Foreskin fibroblast (primary cell): ENCODE measurements at places on chromosomes 6 and 20.

DNA sequence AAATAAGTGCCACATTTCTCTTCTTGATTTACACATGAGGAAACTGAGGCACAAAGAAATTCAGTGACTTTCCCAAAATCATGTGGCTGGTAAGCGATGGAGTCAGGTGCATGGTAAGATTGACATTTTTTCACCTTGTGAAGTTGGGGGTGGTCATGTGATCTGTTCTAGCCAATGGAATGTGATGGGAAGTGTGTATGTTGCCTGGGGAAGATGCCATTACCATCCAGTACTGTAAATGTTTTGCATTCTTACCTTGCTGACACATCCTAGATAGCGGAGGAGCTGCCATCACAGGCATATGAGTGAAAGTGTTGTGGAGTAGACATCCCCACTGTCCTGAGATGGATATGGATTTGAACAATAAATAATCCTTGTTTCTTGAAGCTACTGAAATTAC lies 499.6 kb upstream of the SULF2 start:
- peak; percentile 8 for DNase-seq

DNA sequence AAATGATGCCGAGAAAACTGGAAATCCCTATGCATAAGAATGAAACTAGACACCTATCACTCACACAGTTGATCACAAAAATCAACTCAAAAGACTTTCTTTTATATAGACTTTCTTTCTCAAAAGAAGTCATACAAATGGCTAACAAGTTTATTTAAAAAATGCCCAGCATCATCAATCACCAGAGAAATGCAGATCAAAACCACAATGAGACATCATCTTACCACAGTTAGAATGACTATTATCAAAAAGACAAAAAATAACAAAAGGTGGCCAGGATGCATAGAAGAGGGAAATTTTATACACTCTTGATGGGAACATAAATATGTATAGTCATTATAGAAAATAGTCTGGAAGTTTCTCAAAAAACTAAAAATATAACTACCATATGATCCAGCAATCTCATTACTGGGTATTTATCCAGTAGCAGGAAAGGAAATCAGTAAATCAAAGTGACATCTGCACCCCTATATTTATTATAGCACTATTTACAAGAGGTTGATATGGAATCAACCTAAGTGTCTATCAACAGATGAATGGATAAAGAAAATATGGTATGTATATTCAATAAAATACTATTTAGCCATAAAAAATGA lies 3.4 kb upstream of the RNF217 start:
- no peak for DNase-seq

DNA sequence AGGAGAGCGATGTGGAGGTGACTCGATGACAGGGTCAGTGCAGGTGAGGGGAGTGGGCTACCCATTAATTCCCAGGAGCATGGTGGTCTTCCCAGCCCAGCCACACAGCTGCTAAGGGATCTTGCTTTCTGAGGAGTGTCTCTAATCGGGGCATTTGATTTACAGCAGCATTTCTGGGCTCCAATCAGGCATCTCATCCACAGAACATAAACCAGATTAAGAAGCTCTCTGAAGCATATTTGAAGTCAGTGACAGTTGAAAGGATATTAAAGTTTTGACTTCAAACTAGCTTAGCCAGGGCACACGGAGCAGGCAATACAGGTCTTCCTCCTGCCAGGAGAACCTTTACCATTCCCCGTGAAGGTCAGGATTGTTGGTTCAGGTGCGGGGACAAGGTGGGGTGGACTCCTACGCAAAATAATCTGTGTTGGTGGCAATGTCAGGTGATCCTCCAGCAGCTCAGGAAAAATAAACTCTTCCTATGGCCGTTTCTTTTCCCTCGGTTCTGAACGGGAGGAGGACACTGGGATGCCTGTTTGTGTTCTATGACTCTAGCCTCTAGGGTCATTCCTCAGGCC lies 39.9 kb upstream of the ZNF831 start:
- DNase-seq = no peak

GRCh38 chr6:52691718-52692117 lies 20.8 kb downstream of the TMEM14A start:
- no peak for DNase-seq

DNA sequence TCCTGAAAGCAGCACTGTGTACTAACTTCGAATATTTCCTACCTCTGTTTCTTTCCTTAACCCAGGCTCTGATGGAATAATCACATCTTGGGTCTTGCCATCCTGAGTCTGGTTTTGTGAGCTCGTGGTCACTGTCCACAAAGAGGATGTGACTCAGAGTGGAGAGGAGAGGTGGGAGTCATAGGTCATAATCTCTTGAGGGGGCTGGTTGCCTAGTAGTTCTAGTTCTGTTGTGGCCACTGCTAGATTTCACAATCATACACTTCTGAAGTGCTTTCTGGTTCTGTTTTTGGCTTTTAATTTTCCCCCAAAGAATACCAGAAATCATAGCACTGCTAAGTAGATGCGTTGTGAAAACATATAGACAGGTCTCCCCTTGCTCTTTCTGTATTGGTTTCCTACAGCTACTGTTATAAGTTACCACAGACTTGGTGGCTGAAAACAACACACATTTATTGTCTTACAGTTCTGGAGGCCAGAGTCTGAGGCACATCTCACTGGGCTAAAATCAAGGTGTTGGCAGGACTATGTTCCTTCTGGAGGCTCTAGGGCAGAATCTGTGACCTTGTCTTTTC lies 102.8 kb downstream of the NRSN1 start:
- peak; percentile 75 for DNase-seq

DNA sequence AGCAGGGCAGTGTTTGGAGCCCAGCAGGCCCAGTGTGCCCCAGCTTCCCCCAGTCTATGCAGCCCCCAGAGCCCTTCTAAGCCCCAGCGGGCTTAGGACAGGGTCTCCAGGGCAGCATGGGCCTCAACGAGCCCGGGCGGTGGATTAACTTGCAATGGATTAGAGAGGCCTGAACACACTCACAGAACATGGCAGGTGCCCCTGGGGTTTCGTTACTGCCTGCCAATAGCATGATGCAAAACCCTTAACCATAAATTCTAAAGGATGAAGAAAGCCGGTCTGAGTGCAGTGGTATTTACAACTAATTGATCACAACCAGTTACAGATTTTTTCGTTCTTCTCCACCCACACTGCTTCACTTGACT lies 18.9 kb downstream of the ENTPD6 start:
- DNase-seq = no peak

DNA sequence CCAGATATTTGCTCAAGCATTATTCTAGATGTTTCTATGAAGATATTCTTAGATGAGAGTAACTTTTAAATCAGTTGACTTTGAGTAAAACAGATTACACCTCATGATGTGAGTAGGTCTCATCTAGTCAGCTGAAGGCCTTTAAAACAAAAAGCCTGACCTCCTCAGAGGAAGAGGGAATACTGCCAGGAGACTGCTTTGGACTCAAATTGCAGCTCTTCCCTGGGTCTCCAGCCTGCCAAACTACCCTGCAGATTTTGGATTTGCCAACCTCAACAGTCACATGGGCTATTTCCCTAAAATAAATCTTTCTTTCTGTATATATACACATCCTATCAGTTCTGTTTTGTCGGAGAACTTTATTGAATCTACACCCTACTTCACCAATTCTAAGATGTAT lies 182.5 kb upstream of the TENT5A start:
- peak; percentile 44 for DNase-seq

DNA sequence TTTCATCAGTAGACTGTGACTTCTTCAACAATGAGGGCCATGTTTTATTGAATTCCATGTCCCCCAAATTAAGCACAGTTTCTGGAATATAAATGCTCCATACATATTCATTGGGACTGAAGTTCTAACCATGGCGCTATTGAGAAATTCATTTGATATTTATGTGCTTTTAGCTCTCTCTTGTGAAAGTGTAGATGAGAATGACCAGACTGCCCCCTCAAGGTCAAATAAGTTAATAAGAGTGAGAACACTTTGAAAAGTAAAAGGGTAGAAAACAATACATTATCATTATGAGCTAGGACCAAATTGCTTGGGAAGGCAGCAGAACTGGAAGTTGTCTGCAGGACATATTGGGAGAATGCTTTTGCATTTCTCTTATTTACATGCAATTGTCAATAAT lies 597.9 kb downstream of the EPM2A start:
- peak; percentile 63 for DNase-seq

- DNase-seq = peak; percentile 23
These were observed 25.5 kb upstream of the SMIM26 start for GRCh38 chr20:18541741-18542140.

DNA sequence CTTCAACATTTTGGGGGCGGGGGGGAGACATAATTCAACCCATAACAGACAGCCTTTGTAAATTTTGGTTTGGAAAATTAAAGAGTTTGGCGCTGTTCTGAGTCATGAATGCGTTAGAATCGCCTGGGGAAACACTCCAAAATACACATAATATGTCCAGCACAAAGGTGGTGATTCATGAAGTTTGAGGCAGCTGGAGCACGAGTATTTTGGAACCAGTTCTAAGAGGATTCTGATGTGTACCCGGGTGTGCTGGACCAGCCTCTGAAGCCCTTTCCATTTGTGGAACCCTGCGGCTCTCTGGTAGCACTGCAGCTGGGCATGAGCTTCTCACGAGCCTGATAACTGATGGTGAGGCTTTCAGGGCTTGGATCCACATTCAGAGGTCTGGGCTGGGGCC lies 4.7 kb downstream of the GMPR start:
- no peak for DNase-seq

GRCh38 chr6:156334966-156335365 lies 442.2 kb upstream of the ARID1B start:
- no peak for DNase-seq

- no peak for DNase-seq
These were observed 125.2 kb downstream of the DOK5 start for GRCh38 chr20:54600634-54601033.

DNA sequence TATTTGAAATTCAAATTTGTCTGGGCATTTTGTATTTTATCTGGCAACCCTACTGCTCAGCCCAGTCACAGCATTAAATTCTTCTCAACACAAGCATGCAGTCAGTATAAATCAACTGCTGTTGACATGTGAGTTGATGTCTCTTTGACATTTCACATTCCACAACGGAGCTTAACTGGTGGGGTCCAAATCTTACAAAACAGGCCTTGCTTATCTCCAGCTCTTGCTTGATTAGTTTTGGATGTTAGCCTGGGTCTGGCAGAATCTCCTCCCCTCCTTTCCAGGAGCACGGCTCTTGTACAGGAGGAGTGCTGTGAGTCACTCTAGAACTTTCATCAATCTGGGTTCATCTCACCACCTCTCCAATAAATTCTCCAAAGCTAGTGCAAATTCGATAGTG lies 80.8 kb upstream of the PHACTR1 start:
- peak; percentile 12 for DNase-seq

GRCh38 chr6:79686707-79687309 lies 55.7 kb downstream of the SH3BGRL2 start:
- no peak for DNase-seq

- no peak for DNase-seq
These were observed 93.4 kb upstream of the SLC2A12 start for GRCh38 chr6:134145786-134146185.

DNA sequence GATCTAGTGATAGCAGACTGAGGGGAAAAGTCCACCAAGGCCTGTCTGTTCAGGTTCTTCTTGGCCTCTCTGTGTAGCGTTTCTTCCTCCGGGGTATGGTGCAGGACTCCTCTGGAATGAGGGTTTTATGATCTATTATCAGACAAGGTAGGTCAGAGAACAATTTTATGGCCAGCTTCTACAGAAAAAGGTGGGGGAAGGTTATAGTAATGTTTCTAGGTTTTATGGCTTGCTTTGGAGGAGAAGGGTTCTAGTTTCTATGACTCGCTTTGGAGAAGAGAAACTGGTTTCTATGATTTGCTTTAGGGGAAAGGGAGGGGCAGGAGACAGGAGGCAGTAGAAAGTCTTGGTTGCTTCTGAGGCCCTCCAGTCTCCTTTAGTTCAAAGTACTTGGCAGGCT lies 144.8 kb upstream of the LAMA2 start:
- DNase-seq = no peak

- no peak for DNase-seq
These were observed 220.7 kb upstream of the CITED2 start for GRCh38 chr6:139595183-139595582.

- peak; percentile 72 for DNase-seq
These were observed 23.0 kb downstream of the ZBP1 start for GRCh38 chr20:57596998-57597939.

DNA sequence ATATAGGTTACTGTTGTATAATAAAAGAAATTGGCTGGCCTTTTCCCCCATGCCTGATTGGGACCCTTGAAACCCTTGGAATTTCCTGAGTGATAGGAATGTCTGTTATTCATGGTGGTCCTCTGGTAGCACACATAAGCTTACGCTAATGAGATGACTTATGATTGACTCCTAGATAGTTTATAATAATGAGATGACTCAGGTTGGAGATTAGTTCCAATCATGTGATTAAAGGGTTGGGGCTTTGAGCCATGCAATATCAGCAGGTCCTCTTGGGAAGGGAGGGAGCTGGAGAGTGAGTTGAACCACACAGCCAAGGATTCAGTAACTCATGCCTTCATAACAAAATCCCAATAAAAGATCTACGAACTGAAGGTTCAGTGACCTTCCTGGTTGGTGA lies 407.6 kb upstream of the MANEA start:
- no peak for DNase-seq

- no peak for DNase-seq
These were observed 406.2 kb upstream of the JAG1 start for GRCh38 chr20:11080010-11080409.

GRCh38 chr6:168226902-168227318 lies 92.7 kb downstream of the DACT2 start:
- DNase-seq = no peak

GRCh38 chr20:17941087-17941825 lies 27.3 kb downstream of the SNX5 start:
- DNase-seq = no peak

DNA sequence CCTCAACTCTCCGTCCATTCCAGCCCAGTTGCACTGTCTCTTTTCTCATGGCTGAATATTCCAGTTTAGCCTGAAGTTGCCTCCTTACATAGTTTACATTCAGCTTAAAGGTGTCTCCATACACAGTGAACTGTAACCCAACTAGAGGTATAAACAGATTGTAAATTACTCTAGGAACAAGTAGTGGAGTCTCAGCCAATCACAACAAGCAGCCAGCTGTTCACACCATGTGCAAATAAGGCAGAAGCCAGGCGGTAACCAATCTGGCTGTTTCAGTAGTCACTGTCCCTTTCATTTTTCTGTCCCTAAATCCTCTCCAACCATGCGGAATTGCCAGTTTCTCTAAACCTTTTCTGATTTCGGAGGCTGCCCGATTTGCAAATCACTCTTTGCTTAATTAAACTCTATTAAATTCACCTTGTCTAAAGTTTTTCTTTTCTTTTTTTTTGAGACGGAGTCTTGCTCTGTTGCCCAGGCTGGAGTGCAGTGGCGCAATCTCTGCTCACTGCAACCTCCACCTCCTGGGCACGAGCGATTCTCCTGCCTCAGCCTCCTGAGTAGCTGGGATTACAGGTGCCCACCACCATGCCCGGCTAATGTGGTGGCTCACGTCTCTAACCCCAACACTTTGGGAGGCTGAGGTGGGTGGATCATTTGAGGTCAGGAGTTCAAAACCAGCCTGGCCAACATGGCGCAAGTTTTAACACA lies 37.6 kb upstream of the GFOD1 start:
- DNase-seq = no peak

- DNase-seq = peak; percentile 73
These were observed 57.0 kb upstream of the PREP start for GRCh38 chr6:105459864-105460263.

- no peak for DNase-seq
These were observed 47.2 kb upstream of the FAM50B start for GRCh38 chr6:3801960-3802359.

- no peak for DNase-seq
These were observed 67.9 kb upstream of the EEF1E1 start for GRCh38 chr6:8170245-8170644.

GRCh38 chr20:57500962-57501361 lies 24.0 kb downstream of the CTCFL start:
- no peak for DNase-seq
